ENCODE measurements at places on chromosomes 13 and 19.

GRCh38 chr19:30784850-30785457, 412.8 kb downstream of the ZNF536 start:
- DNase-seq = peak; percentile 60

DNA sequence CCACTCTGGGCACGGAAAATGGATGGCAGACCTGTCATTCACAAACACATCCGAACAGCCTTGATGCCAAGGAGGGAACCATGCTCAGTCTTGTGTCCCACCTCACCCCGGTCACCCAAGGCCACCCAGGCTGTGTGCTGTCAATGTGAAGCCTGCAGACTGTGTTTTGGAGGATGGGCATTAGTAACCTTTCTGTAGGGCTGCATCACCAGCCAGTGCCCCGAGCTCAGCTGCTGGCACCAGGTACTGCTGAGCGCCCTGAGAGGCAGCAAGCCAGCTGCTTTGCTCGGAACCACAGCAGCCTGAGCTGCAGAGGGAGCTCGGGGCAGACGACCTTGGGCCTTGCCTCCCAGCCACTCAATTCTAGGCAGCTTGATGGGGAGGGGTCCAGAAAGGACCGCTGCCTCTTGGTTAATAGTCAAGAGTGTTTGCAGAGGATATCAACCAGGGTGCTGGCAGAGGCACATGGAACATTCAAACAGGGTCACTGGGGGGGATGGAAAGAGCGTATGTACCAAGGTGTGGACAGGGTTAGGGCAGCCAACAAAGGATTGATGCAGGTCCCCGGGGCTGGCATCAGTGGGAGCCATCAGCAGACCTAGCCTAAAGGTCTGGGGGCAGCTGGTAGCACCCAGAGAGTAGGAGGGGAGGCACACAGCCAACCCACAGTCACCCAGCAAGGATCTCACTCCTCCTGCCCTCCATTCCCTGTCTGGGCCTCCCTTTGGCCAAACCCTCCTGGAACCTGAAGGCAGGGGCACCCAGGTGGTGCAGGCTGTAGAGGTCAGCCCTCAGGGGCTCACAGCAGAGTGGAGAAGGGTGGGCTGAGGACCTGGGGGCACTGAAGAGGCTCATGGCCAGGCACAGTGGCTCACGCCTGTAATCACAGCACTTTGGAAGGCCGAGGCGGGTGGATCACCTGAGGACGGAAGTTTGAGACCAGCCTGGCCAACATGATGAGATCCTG, 8.1 kb downstream of the VSTM2B start:
- no peak for DNase-seq

DNA sequence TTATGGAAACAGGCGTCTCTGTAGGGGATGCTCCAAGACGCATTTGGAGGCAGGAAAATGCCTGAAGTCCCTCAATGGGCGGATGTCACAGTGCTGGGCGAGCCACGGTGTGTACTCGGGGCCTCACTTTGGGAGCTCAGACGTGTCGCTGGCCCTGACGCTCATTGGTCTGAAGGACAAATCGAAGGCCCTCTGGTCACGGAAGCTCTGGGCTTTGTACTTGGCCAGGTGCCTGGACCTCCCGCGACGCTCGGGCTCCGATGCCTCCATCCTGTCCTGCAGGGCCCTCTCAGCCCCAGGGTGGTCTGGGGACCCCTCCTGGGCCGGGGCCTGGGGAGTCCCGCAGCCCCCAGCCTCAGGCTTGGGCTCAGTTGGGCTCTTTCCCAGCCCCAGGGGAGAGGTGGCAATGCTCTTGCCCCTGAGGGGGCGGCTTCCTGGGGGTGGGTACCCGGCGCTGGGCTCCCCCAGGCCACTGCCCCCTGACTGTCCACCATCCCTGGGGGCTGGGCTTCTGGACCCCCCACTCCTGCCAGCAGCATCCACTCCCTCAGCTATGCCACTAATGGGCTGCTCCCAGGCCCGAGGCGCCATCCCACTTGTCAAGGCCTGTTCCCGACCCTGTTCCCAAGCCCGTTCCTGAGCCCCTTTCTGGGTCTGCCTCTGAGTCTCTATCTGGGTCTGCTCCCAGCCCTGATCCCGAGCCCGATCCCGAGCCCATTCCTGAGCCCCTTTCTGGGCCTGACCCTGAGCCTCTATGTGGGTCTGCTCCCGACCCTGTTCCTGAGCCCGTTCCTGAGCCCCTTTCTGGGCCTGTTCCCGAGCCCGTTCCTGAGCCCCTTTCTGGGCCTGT, 39.5 kb upstream of the GRTP1 start:
- DNase-seq = no peak

DNA sequence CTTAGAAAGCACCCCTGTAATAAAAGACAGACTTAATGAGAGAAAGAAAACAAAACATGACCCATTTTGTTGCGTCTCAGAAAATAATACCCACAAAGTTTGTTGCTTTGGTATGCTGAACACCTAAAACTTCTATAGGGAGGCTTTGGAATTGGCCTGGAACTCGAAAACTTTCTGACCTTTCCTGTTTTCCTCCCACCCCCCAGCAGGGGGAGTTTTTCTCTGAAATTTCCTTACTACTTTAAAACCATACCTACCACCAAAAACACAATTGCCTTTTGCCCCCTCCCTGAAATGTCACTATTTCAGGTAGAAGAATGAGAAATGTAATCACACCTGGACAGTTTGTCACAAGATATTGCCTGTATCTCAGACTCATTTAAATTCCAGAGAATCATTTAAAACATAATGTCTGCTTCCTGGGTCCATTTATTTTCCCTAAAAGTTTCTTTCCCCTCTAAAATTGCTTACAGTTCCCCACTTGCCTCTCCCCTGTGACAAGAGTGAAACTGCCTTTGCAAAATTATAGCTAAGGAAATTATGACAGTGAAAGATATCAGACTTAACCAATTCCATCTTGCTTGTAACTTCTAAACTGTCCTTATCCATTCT, 2700.2 kb downstream of the PCDH9 start:
- no peak for DNase-seq

DNA sequence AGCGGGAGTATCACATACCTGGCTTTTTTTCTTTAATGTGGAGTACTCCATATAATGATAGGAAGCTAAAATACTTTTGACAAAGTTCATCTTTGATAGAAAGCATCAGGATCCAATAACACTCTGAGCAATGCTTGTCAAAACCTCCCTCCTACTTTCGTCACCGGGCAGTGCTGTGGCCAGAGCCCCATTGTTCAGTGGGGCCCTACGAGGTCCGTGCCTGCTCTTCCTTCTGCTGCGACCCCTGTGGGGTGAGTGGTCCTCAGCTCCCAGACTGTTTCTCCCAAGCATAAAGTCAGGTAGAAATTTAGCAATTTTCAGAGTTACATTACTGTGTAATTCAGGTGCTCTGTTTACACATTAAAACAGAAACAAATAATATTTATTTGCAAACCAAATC, 51.2 kb downstream of the ANKRD10 start:
- DNase-seq = no peak

GRCh38 chr13:45393941-45394570, 24.1 kb downstream of the SLC25A30 start:
- DNase-seq = peak; percentile 20

- no peak for DNase-seq
Measured at GRCh38 chr19:5645409-5645808, 22.5 kb downstream of the SAFB start.

GRCh38 chr19:11203194-11204075, 6.1 kb upstream of the KANK2 start:
- peak; percentile 37 for DNase-seq

DNA sequence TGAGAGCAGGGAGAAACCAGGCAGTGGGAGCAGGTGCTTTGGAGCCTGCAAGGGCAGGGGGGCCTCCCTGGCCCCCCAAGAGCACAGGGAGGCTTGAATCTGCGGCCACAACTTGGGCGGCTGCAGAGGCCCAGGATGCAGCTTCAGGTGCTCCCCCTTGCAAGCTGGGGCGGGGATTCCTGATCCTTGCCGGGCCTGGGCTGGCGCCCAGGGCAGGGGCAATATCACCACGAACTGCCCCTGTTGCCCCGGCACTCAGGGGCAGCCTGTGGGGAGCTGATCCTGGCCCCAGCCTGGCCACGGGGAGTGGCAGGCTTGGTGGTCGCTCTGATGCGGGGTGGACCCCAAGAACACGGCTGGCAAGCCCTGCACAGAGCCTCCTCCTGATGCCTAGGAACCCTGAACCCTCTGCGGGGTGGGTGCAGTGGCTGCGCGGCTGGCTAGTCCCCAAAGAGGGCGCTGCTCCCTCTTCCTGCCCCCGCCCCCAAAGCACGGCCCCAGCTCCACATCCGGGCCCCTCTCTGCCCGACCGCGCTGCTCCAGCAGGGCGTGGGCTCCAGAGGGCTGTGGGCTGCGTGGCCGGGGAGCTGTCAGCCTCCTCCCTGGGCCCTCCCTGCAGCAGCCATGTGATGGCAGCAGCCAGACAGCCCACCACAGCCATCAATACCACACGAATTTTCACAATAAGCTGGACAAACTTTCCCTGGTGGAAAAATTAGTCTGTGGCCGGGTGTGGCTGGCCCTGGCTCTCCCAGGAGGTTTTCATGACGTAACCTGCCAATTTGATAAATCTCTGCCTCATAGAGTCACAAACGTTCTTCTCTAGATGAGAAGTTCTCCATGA, 21.0 kb downstream of the TNFSF9 start:
- peak; percentile 50 for DNase-seq

DNA sequence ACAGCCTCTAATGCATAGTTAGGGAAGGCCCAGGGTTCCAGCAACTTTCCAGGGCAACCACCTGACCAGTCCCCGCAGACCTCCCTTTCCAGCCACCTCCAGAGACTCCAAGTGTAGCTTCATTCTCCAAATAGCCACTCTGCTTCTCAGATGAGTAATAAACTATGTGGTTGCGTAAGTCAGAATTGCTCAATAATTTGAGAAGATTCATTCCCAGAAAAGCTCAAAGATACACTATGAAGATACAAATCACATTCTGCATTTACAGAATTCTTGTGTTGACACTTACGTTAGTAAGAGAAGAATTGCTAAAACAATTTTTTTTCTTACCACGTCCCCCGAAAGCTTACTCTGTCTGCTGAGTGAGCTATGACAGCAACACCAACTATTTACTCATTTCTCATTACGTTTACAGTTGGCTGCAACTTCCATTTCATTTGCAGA, 8.2 kb upstream of the LATS2 start:
- no peak for DNase-seq

DNA sequence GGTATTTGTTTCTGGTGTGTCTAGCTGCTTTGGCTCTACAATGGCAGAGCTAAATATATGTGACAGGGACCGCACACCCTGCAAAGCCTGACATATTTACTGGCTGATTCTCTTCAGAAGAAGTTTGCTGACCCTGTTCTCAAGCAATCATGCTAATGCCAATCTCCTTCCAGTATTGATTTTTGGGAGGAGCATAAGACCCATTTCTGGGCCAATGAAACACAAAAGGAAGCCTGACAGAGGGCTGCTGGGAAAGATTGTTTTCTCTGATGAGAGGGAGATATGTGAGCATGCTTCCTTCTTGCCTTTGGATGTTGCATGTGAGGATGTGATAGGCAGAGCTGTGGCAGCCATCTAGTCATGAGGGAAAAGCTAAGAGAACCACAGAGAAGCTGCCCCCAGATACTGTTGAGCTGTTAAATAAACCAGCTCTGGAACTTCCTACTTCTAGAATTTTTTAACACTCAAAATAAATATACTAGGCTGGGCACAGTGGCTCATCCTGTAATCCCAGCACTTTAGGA, 31.4 kb upstream of the TPTE2 start:
- DNase-seq = no peak

DNA sequence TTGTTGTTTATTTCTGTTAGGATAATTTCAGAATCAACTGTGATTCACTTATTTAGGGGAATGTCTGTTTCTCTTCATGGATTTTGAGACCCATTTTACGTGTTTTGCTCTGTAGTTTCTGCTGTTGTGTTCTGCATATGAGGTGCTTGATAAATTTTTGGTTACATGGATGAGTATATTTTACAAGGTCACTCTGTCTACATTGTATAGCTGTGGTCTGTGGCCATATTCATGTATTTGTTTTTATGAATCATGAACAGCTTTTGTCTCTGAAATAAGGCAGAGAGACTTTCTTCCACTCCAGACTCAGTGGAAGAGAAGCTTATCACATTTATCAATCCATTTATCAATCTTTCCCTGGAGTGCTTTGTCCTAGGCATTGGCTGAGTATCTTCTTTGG, 56.6 kb downstream of the PDS5B start:
- DNase-seq = no peak

DNA sequence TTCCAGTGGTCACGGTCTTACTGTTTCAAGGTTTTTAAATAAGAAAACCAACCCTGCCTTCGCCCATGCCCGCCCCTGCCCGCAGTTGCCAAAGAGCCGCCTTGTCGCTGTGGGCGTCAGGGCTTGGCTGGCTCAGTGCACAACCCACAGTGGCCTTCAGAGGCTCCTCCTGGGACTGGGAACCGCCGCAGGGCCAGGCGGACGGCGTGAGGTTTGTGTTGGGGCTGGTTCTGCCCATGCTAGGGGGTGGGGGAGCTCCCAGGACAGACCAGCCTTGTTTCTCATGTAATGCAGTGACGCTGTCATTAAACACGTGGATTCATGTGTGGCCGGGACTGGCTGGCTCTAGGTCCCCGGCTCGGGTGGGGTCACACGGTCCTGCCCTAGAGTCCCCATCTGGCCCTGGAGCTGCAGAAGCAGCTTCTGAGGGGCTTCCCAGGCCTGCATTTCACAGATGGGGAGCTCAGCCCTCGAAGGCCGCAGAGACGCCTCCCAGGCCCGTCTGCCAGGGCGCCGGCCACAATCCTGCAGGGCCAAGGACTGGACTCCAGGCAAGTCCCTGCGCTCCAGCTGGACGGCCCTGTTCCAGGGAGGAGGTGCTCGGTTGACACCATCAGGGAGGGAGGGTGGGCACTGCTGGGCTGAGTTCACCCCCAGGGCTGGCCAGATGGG, 2.4 kb upstream of the TEKTIP1 start:
- no peak for DNase-seq

- DNase-seq = no peak
Measured at GRCh38 chr13:20561741-20562140, 5.2 kb upstream of the IFT88 start.

DNA sequence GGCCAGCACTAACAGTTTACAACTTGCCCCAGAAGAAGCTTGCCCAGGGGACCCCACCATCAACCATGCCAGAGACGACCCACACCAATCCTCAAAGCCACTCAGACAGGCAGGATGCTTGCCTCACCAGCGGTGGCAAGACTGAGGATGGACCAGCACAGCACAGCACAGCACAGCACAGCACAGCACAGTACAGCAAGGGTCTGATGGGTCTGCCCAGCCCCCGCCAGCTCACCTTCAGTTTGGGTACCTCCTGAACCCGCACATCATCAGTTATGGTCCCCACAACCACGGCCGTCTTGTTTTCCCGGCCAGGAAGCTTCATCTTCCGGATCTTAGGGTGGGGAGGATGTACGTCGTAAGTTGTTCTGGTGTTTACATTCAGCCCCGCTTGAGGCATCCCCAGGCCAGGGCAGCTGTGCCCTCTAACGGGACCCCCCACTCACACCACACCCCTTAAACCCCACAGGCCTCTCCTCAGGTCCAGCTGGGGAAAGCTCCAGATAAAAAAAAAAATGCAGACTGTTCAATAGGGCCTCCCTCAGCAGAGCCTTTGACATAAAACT, 1.7 kb upstream of the FAM83E start:
- DNase-seq = no peak

- DNase-seq = no peak
Measured at GRCh38 chr19:2867025-2867991, at the start of gene ZNF556. Gene ZNF556, plus strand, starts transcription at chr19:2867335. Its CDS starts 87 bp downstream, at chr19:2867422.

Measured in stimulated activated CD4-positive, alpha-beta T cell treated with anti-CD3 and anti-CD28 coated beads, Interleukin-4, amount 100 ng/mL, for 24 hours (primary cell).